Mesenchymal stem cell (in vitro differentiated cells and primary cell): ENCODE measurements at places on chromosomes 5 and 9.

DNA sequence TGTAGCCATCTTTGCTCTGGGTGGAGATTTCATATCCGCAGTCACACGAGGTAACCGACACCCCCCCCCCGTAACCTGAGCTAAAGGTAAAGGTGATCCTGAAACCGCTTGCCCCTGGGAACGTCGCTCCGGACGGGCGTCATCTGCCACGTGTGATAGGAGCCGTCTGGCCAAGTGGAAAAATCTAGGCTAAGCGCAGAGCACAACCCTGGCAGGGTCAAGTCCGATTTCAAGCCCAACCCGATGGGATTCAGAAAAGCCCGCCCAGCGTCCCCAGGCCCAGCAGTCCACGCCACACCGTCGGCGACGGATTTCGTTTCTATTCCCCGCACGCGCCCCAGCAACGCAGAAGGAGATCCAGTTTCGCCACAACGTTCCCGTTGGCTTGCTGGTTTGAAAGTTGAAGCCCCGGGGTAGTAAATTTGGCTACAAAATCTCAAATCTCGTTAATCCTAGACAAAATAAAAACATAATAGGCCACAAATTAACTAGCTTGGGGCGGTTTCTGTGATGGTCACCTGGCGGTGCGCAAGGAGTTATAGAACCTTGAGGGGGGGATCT is 32.4 kb upstream of the NFIB start:
- peak; percentile 10 for DNase-seq

- DNase-seq, result no peak
Measured at GRCh38 chr5:29351170-29351569, 1842.3 kb upstream of the CDH6 start.

GRCh38 chr5:18754201-18754600 is 1119.9 kb downstream of the TAF11L14 start:
- no peak for DNase-seq

DNA sequence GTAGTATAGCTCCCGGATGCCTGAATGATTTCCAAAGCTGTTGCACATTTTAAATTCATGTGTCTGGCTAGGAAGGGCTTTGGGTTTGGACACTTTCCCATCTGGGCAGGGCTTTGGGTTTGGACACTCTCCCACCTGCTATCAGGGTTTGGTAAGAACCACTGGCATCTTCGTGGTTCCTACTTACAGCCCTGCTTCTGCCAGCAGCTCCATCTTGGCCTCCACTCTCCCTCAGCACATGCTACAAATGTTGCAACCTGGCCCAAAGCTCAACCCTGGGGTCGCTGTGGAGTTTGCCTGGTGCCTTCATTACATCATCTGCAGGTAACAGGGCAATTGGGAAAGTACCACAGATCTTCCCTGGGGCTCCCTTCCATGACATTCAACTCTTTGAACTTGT is 3.5 kb downstream of the TMCO6 start:
- no peak for DNase-seq

DNA sequence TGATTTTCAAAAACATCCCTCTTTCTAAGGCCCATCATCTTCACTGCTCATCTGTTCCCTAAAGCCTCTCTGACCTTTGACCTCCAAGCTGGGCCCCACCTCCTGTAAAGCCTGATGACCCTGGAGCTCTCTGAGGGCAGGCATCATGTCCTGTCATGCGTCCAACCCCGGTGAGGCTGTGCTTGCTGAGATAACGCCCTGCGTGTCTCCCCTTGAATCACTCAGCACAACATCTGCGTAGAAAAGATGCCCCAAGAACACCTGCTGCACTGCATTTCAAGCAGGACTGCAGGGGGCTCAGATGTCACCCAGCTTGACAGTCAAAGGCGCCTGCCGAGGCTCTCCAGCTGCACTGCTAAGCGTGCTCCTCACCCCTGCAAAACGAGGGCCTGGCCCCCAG is 78.0 kb downstream of the OTULIN start:
- DNase-seq, result no peak

- no peak for DNase-seq
Measured at GRCh38 chr5:9166202-9167112, 379.4 kb downstream of the SEMA5A start.

DNA sequence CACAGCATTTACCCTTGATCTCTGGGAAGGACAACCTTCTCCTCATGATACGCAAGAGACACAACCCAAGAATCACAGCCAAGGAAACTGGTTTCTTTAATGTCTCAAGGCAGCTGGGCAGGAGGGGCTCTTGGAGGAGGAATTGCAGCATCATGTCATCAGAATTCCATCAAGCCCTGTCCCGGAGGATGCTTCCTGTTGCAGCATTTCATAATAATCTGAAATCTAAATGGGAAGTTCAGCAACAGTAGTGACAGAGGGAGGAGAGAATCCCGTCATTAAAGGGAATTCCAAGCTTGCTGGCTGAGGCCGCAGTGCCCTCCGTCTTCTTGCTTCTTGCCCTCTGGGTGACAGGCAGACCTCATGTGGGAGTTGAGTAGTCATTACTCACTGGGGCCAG is 192.7 kb downstream of the TENT4A start:
- no peak for DNase-seq

DNA sequence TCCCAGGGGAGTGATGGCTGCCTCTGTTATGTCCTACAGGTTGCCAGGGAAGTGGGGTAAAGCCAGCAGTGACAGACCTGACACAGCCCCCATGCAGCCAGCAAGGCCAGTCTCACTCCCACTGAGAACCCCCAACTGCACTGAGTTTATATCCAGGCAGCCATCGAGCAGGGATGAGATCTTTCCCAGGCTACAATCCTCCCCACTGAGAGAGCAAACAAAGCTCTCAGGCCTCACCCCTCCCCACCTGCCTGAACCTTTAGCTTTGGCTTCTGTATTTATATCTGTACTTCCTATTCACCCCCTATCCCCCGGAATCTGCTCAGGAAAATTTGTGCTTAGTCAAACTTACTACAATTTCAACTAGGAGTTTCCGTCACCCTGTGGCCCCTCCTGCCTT is 284.1 kb downstream of the FAM170A start:
- no peak for DNase-seq

DNA sequence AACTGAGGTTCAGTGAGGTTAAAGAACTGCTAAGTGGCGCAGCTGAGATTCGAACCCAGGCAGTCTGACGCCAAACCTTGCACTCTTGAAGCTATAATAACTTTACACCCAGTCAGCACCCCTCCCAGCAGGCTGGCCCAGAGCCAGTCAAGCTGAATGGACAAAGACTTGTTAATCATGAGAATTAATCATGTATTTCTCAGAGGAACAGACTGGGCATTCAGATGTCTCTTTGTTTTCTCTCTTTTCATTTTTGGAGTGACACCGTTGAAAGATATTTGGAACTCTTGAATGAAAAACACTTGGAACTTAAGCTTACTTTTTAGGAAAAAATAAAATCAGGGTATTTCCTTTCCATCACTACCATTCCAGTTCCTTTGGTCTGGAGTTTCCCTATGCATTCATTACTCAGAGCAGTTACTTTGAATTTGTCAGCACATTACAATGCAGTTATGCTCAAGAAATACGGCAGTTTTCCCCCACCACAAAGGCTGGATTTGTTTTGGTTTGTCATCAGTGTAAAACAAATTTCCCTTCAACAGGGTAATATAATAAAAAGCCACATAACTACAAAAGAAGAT is 22.6 kb upstream of the MAMDC2 start:
- DNase-seq, result peak; percentile 84

- DNase-seq, result no peak
Measured at GRCh38 chr5:1031306-1031959, 22.8 kb downstream of the NKD2 start.

- DNase-seq, result no peak
Measured at GRCh38 chr5:169648725-169649310, 11.7 kb downstream of the DOCK2 start.

GRCh38 chr5:50703367-50703666 is 36.9 kb downstream of the PARP8 start:
- DNase-seq, result no peak

DNA sequence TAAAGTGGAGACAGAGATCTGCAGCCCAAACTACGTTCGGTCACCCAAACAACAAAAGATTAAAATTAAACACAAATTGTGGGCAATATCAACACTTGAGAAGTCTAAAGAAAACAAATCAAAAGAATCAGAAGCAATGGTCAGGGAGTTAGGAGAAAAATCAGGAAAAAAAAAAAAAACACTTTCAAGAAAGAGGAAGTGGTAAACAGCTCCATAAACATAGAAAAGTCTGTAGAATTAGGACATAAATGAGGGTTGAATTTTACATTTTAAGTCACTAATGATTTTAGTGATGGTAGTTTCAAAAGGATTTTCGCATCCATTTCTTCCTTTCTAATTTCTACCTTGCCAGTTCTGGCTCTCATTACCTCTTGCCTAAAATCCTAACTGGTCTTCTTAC is 10.1 kb downstream of the RNF145 start:
- no peak for DNase-seq

GRCh38 chr5:107555425-107556090 is 115.2 kb downstream of the EFNA5 start:
- DNase-seq, result no peak

DNA sequence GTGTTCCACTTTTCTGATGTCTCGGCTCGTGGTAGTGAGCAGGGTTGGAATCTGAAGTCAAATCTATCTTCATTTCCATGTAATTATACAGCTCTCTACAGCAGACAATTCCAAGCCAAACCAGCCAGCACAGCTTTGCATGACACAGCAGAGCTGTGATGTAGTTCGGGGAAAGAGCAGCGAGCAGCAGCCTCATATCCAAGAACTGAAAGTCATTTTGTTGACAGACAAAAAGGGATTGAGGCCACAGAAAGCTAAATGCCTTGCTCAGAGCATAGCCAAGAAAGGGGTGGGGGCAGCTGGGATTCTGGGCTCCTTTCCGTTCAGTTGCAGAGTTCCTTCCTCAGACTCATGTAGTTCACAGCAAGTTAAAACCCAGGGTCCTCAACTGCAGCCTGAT is 32.1 kb downstream of the LCP2 start:
- peak; percentile 27 for DNase-seq

DNA sequence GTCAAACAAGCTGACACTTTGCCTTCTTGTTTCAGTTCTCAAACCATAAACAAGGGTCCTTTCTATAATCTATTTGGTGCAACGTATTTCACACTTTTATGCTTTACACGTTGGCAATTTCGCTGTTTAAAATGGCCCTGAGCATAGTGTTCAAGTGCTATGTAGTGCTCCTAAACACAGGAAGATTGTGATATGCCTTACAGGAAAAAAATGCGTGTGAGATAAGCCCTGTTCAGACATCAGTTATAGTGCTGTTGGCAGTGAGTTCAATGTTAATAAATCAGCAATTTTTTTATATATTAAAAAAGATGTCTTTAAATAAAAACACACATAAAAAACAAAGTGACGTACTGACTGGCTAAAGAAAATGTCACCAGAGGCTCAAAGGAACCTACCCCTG is 23.9 kb downstream of the CLINT1 start:
- no peak for DNase-seq

- DNase-seq, result peak; percentile 19
Measured at GRCh38 chr9:127540664-127541041, 71.4 kb upstream of the STXBP1 start.

DNA sequence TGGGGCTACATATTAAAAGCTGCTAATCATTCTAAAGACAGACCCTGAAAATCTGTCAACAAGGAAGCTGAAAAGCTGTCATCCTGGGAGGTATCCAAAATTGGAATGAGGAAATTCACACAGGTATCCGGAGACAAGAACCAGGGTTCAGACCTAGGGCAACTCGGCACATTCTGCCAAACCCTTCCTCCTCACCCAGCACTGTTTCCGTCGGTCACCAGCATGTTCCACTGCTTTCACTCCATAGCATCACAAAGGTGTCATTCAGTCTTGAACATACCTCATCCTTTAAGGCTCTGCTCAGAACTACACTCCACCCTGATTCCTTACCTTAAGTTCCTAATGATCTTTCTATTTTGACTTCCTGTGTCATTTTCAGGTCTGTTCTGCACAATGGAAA is 153.1 kb upstream of the RASA1 start:
- no peak for DNase-seq

DNA sequence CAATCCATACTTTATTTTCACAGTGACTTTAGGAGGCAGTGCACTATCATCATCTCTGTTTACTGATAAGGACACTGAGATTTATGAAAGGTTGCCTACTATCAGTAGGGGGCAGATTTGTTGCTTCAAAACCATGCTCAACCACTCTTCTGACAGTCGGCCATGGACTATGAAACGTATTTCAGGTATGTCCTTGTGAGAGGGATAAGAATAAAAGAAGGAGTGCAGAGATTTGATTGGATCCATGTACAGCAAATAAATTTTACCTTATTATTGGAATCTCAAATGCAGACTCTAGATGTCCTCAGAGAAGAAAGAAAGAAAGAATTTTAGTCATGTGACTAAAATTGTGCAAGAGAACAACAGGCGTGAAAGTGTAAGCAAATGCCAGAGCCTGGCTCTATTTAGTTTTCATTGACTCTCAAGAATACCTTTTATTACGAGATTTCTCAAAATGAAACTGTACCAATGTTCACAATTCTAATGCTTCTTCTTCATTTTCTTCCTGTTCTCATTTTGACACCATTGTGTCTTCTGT is 296.6 kb upstream of the RASA1 start:
- peak; percentile 19 for DNase-seq

- DNase-seq, result peak; percentile 33
Measured at GRCh38 chr5:66704790-66705425, 108.7 kb downstream of the MAST4 start.

DNA sequence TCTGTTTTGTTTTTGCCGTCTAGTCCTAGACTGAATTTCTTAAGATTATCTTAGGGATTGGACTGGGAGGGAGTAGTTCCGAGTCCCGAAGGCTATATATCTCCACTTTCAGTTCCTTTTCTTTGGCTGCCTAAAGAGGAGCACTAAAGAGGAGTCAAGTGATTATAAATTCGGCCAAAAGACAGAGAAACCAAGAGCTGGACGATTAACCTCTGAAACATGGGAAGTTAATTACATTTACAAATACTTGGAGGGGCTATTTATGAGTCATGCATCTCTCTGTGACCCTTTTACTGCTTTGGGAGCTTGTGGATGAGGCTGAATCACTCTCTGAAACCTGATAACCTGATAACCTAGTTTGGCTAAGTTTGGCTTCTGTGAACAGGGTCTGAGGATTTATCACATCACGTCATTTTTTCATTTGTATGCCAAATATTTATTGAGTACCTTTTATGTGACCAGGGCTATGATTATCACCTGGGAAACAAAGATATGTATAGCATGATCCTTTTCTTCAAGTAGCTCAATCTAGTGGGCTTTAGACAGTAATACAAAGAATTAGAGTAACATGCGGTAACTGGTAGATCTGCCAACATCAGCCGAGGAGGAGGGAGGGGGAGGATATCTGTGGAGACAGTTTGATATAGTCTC is 180.9 kb downstream of the CD180 start:
- DNase-seq, result peak; percentile 48

GRCh38 chr5:93677359-93677891 is 64.0 kb downstream of the POU5F2 start:
- DNase-seq, result peak; percentile 92
